ENCODE measurements at places on chromosomes 4 and X.

DNA sequence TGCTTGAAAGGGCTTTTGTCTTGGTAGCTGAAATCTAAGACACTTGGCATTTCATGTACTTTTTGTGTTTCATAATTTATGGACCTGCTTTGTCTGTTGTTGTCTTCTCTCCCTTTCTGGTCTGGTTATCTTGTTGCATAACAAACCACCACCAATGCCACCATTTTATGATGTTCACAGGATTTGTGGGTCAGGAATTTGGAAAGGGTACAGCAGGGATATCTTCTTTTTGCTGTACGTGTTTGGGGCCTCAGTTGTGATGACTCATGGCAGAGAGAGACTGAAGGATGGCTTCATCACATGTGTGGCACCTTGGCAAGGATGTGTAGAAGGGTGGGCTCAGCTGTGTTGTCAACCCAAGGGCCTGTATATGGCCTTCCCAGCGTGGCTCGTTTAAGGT is 35.2 kb downstream of the KDM6A start:
- no peak for DNase-seq

- DNase-seq = no peak
Measured at GRCh38 chrX:44240036-44240435, 103.4 kb downstream of the EFHC2 start.

DNA sequence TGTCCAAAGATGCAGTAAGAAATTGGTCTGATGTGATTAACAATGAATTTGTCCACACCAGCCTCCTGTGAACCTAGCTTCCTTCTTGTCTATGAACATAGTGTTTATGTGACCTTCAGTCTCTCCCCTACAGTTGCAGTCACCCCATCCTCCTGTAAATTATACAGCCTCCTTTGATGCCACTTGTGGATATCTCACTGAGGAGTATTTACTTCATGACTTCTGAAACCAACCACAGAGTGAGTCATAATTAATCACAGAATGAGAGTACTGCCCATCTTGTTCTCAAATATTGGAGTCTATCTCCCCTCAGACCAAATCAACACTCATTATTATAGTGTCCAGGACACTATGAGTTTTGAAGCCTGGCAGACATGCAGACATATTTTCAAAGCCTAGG is 27.3 kb upstream of the XAGE2 start:
- no peak for DNase-seq

DNA sequence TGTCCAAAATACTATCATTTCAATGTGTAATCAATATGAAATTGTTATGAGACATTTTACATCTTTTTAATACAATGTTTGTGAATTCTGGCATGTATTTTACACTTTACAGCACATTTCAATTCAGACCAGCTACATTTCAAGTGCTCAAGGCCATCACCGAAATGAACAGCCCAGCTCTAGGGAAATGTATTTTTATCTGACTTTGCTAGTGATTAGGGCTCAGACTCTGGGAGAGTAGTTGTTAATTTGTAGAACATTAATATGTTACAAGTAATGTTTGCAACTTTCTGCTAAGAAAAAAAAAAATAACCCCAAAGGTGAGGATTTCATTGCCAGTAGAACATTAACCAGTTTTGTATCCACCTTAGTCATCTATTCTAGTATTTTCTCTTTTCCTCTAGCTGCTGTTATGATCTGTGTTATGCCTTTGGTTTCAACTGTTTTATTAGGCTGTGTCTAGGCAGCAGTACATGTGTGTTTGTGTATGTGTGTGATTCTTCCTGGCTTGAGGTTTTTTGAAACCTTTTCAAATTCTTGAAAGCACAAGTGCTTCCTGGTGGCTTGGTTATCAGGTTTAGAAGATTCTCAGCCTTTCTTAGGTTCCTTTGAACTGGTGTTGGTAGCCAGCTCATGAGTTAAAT is 125.9 kb downstream of the NSUN7 start:
- no peak for DNase-seq

DNA sequence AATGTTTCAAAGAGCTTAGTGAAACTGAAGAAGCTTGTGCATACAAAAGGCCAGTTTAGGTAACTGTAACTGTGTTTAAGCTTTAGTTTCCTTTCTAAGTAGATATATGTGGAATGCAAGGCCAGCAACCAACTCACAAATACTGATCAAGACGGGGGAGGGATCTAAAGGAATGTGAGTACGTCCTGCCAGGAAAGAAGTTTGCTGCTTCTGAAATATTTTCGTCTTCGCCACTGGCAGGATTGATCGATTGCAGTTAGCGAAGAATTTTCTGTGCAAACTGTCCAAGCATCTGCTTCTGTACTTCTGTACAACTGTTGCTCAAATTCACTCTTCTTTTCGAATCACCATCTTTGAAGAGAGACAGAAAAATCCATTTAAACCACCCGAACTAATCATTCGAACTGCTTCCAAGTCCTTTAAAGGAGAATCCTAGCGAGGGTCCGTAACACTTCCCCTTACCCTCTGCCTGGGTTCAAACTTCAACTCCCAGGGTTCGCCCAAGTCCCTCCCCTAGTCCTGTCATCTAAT is 373 bp upstream of the INTS6L start:
- no peak for DNase-seq

DNA sequence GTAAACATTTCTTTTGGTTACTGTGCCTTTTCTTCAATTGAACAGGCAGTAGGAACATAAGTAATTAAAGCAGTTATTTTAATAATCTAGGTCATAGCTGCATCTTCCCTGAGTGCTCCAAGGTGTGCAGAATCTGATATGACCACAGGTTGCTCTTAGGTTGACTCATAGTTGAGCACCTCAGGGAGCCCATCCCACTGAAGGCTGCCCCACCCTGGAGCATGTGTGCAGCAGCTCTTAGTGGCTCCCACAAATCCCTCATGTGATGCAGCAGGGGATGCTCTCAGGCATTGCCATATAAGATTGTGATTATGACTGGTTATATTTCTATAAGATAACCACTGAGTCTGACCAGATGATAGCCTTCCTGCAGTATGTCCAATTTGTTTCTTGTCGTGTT is 72.3 kb downstream of the ZNF518B start:
- DNase-seq = no peak

- no peak for DNase-seq
Measured at GRCh38 chr4:2047031-2047660, 12.0 kb upstream of the NAT8L start.

DNA sequence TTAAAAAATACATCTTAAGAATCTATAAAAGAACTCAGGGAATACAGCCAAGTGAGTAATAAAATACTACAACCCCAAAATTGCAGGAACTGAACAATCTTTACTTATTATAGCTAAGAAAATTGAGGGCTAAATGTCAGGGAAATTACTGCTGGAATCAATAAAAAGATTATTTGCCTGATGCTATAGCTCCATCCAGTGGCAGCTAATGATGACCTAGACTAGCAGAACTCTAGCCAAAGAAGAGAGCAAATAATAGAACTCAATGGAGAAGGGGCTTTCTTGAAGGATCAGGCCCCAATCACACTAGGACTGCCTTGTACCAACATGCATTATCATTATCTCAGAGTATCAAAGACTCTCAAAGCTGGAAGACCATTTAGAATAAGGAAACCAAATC is 85.0 kb upstream of the FAM241A start:
- no peak for DNase-seq

- DNase-seq = no peak
Measured at GRCh38 chrX:29487214-29487613, 728.1 kb upstream of the MAGEB2 start.

- DNase-seq = no peak
Measured at GRCh38 chr4:159398236-159398638, 295.4 kb downstream of the RAPGEF2 start.

DNA sequence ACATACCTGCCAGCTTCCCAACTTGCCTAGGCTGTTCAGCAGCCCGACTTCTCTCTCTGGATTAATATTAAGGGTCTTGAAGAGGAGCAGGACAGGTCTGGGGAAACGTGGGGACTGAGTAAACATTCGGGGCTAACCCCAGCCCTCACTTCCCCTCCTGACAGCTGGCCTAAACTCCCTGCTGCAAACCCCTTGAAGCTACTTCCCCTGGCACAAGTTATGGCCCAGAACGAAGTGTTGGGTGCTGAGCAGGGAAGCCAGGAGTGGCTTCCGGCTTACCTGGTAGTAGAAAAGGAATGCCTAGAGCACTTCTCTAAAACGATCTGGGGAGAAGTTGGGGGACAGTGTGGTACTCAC is 200.0 kb downstream of the BCOR start:
- DNase-seq = no peak

- DNase-seq = no peak
Measured at GRCh38 chr4:10552591-10553280, 95.5 kb upstream of the ZNF518B start.

DNA sequence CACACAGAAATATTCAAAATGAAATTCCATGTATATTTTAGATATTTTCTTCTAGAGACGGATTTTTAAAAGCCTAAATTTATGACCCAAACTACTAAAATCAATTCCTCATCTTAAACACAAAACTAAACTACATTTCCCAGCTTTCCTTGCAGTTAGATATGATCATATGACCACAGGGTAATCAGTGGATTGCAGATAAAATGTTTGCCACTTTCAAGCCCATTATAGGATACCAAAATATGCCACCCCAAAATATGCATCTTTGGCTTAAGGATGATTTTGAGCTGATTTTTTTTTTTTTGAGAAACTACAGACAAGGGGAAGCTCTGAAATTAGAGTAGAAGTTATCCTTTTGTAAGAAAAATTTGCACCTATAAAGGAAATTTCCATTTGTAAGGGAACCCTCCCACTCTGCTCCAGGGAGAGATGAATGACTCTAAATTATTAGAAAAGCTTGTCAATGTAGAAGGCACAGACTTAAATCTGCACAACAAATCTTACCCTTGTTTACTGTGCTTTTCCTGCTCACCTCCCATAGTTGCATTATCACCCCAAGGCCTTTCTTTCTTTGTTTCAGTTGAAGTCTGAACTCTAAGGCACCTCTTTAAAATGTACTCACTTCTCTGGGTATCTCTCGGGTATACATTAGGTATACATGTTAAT is 503.0 kb downstream of the PDHA2 start:
- no peak for DNase-seq

DNA sequence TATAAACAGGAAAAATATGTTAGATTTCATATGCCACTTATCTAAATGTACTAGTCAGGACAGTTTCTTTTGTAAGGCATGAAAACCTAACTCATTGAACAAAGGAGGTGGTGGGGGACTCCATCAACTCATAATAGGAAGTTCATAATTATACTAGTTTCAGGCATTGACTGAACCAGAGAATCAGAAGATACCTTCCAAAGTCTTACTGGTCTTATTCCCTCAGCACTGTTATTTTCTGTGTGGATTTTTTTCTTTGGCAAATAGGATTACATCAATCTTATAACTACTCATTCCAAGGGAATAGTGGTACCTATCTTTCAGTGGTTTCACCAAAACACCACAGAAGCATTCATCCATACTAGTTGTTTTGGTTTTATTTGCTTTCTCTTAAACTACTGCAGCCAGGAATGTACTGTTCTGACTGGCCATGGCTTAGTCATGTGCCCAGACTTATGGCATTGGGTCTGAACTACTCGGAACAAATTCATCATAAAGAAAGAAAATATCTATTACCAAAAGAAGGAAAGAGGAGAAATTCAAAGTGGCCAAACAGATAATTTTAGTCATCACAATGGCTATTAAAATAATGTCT is 273.9 kb downstream of the ARAP2 start:
- DNase-seq = no peak

GRCh38 chrX:149881081-149881711 is at the start of gene MAGEA8:
Gene MAGEA8, plus strand, starts transcription at chrX:149881183. Its CDS starts 3,090 bp downstream, at chrX:149884273.
- no peak for DNase-seq

DNA sequence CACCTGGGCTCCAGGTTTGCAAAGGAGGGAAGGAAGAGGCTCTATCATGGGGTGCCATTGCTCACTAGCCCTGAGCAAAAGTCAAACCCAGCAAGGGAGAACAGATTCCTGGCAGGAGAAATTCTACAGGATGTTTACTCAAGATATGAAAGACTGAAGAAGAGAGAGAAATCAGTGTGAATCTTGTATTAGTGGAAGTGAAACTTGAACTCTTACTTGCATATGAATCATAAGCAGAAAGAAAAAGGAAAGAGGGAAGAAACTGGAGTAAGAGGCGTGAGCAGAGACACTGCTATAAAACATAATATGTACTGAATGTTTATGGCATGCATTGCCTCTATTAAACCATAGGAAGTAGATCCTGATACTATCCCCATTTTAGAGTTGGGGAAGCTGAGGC is 60.9 kb downstream of the C4orf46 start:
- no peak for DNase-seq

Data from CD4-positive, alpha-beta T cell treated with Interleukin-6 at 100 ng/mL for 8 hours (primary cell).